ENCODE measurements at places on chromosomes 4 and X.

GRCh38 chr4:122692641-122693520 lies 39.6 kb upstream of the BBS12 start:
- DNase-seq: peak; percentile 31

DNA sequence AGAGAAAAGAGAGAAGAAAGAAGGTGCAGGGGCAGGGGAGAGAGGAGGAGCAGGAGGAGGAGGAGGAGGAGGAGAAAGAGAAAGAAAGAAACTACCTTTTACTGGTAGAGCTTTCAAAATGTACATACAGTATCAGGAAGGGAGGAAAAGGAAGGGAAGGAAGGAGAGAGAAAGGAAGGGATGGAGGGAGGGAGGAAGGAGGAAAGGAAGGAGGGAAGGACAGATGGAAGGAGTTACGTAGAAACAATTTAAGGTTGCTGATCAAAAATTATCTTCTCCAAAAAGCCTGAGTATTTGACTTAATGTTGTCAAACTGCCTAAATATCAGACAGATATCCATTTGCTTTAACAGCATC lies 13.4 kb downstream of the TBC1D9 start:
- DNase-seq: no peak

DNA sequence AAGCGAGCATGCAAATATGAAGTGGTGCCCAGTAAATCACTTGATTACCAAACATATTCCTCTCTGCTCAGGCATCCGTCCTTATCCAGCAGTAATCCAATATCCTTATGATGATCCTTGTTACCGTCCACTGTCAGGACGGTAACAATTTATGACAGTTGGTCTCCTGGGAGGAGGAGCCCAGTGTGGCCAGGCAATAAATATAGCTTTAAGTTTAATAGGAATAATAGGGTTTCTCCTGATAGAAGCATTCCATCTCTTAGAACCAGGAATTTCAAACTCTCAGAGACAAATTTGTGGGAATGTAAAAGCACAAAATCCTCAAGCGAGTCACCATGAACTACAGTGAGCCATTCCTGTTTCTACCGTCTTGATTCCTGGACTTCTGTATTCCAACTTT lies 171.2 kb upstream of the IL15 start:
- peak; percentile 77 for DNase-seq

- DNase-seq: no peak
Measured at GRCh38 chr4:122522944-122523343, 66.4 kb upstream of the IL2 start.

- no peak for DNase-seq
Measured at GRCh38 chr4:123547216-123548165, 150.9 kb downstream of the SPRY1 start.

DNA sequence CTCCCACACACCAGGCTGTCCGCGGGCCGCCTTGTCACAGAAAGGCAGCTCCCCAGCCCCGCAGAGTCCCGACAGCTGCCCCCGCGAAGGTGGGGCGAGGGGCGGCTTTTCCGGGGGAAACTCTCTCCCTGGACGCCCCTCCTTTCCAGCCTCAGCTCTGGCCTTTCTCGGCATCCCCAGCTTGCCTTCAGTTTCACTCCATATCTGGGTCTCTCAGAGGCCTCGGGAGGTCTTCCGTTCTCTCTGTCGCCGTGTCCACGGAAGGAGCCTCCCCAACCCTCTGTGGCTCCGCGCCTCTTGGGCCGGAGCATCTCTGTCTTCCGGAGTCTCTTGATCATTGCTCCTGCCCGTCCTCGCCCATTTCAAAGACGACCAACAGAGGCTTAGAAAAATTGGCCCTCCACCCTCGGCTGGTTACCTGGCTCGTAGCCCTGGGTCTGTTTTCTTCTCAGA lies 6.1 kb upstream of the MSX1 start:
- no peak for DNase-seq

DNA sequence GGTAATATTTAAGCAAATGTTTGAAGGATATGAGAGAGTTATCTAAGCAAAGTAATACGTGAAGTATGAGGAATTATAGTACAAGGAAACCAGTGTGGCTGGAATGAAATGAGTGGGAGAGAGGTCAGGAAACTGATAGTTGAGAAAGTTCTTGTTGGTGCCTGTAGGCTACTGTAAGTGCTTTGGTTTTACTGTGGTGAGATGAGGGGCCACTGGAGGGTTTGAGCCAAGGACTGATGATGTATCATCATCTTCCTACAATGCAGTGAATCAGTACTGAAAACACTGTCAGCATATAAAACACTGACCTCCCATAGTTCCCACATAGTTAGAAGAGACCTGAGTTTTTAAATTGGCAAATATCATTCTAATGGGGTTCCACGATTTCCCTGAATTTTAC lies 367.5 kb upstream of the CTSO start:
- peak; percentile 90 for DNase-seq

DNA sequence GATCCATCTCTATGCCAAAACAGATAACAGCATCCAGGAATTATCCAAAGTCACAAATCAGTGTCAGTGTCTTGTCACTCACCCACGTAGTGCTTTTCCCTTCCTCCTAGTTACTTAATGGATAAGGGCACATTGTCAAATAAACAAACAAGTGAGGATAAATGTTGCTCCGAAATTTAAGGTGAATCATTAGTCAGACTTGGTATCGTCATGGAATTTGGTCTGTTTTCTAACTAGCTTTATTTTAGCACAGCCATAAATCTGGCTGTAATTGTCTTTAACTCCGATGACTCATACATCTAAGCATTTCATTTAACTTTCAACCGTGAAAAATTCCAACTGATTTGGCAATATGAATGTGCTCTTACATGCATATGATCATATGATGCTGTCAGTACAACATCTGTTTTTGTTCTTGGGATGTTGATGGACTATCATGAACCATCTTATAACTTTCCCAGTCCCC lies 83.3 kb downstream of the SNCA start:
- peak; percentile 95 for DNase-seq

GRCh38 chr4:80140194-80140593 lies 57.1 kb upstream of the PRDM8 start:
- DNase-seq: no peak

DNA sequence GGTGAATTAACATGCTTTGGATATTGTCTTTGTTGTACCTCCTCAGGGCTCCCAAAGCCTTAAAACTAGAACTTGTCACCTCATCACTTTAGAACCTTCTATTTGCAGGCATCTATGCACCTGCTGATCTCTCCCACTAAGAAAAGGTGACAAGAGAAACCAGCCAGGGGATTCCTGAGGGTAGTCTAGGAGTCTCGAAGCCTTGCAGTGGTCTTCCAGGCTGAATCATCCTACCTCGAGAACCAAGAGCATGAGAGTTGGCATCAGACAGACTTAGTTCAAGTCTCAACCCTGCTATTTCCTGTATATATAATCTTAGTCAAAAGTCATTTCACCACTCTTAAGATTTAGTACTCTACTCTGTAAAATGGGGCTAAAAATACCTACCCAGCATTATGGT lies 29.6 kb downstream of the RTL5 start:
- DNase-seq: no peak

- no peak for DNase-seq
Measured at GRCh38 chr4:26892480-26893150, 32.0 kb downstream of the STIM2 start.

DNA sequence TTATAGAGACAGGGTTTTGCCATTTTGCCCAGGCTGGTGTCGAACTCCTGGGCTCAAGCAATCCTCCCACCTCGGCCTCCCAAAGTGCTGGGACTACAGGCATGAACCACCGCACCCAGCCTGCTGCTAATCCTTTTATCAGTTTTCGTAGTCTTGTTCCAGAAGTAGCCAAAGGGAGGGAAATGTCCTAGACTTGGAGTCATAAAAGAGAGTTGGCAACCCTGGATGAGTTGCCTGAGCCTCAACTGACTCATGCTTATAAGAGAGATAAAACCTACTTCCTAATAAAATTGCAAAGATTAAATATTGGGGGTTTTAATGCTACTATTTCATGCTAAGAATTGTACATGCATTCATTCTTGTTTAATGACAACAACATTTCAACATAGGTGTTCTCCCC lies 44.3 kb downstream of the CD40LG start:
- no peak for DNase-seq

GRCh38 chrX:45191383-45191782 lies 9.3 kb downstream of the DIPK2B start:
- DNase-seq: no peak

DNA sequence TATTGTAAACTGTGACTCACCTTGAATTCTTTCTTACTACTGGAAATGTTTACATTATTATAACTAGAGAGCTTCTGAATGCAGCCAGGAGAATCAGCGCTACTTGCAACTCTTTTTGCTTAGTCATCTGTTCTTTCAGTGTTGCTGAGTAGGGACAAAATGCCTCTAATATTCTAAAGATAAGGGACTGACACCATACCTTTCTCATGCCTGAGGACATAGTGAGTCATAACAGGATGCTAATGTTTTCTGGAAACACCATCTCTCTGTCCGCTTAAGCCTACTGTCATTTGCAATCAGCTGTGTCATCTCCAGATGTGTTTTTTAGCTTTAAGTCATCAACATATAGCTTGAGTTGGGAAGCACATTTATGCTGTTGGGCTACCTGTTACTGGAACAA lies 108.3 kb downstream of the QRFPR start:
- peak; percentile 37 for DNase-seq

GRCh38 chrX:141958675-141959074 lies 55.0 kb downstream of the MAGEC1 start:
- no peak for DNase-seq

GRCh38 chrX:150202641-150203247 lies 160.4 kb upstream of the MAMLD1 start:
- DNase-seq: peak; percentile 78

DNA sequence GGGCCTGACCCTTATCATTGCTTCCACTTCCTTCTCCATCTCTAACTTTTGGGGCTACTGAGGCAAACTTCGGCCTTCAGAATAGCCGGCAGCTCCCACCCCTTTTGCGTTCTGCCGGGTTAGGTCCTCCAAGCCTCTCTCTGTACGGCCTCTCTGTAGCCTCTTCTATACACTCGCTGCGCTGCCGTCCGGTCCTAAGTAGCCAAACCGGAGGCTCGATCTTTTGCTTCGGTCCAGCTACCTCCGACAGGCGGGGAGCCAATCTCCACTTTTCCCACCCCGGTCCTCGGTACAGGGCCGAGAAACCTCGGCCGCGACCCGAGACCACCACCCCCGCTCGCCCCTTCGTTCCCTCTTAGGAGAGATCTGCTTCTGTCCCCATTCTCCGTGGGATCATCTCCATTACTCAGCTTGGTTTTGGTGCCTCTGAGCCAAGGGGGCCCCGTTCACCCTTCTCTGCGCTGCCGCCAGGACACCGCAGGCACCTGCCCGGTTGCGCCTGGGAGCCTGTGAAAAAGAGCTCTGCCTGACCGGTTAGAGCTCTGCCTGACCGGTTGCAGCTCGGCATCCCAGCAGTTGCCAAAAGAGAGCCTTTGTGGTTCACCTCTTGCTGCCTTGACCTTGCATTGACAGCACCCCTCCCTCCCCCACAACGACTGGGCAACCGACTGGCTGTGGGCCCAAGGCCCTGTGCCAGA lies 1.0 kb upstream of the HTR2C start:
- no peak for DNase-seq

- DNase-seq: peak; percentile 18
Measured at GRCh38 chrX:53305996-53306937, 24.9 kb upstream of the IQSEC2 start.

Measured in EH (cell line).